ENCODE measurements at places on chromosomes 12 and 14. TPM values are rescaled to one million over a fixed set of nuclear protein-coding genes. Genes with fewer than 3 reads are reported as not detected.

NFATC4 gene
- not detected for total RNA-seq

RILPL2 gene
- 8.9 TPM for total RNA-seq

CCDC197 gene
- total RNA-seq = not detected

USP44 gene
- 0.88 TPM for total RNA-seq

CMTM5 gene
- not detected for total RNA-seq

FGF6 gene
- not detected for total RNA-seq

TAS2R43 gene
- 0.63 TPM for total RNA-seq

- no peak overlapping the region for H3K27ac ChIP-seq
- H3K4me1 ChIP-seq = no peaks in the 10 kb centered on the region
- peak; percentile 48 for DNase-seq
- H3K4me3 ChIP-seq = no peak overlapping the region
- no peaks in the 10 kb centered on the region for H3K27me3 ChIP-seq
These were observed 28.2 kb upstream of the LRP1-AS start for GRCh38 chr12:57175428-57176138.

- H3K27ac ChIP-seq = no peak overlapping the region
- peaks cover 4% of the 10 kb centered on the region for H3K4me1 ChIP-seq
- no peak for DNase-seq
These were observed 292.1 kb downstream of the BTG1 start for GRCh38 chr12:91853350-91854127.

- H3K36me3 ChIP-seq = no peaks in the 10 kb centered on the region
- H3K4me3 ChIP-seq = no peak overlapping the region
- H3K27ac ChIP-seq = no peak overlapping the region
- H3K27me3 ChIP-seq = no peaks in the 10 kb centered on the region
- DNase-seq = no peak
These were observed 381.8 kb downstream of the EGLN3 start for GRCh38 chr14:33568935-33569579.

GRCh38 chr14:59107819-59108218, 80.6 kb upstream of the DAAM1 start:
- no peak overlapping the region for H3K4me3 ChIP-seq
- no peak for DNase-seq
- H3K4me1 ChIP-seq = no peaks in the 10 kb centered on the region
- no peak overlapping the region for H3K27ac ChIP-seq
- peaks cover 11% of the 10 kb centered on the region for H3K27me3 ChIP-seq

DNA sequence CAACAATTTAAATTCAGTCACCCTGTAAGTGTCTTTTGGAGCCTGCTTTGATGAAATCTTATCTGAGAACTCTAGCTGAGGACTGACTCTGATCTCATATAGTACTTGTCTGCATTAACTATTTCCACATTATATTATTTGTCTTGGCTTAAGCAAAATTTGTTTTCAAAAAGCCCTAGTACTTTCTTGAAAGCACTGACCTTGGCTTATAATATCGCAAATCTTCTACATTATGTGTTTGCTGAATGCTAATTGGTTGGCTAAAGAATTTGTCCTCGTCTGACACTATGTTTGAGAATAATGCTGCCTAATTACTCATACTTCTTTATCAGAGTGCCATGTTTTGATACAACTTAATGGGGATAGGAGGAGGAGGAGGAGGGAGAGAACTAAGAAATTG, 46.9 kb upstream of the FLRT2 start:
- no peaks in the 10 kb centered on the region for H3K27me3 ChIP-seq
- DNase-seq = no peak
- H3K4me1 ChIP-seq = no peaks in the 10 kb centered on the region
- no peak overlapping the region for H3K4me3 ChIP-seq
- no peak overlapping the region for H3K27ac ChIP-seq

DNA sequence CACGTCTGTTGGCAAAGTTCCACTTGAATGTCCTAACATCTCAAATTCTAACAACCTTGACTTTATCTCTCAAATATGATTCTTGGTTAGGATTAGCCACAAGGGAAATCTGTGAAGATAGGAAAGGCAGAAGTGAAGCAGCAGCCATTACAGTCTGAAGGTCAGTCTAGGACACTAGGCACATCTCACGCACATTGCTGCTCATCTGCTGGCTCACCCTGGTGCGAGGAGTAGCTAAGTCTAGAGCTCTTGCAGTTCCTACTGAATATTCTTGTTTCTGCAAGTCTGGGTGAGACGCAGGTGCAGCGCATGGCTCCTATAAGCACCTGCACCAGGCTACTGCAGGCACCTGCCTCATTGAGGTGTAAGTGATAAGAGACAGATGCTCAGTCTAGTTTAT, 6.4 kb upstream of the SLC25A3 start:
- H3K27me3 ChIP-seq = peaks cover 2% of the 10 kb centered on the region
- H3K4me3 ChIP-seq = no peak overlapping the region
- no peaks in the 10 kb centered on the region for H3K36me3 ChIP-seq
- H3K4me1 ChIP-seq = peaks cover 1% of the 10 kb centered on the region
- no peak overlapping the region for H3K27ac ChIP-seq
- no peak for DNase-seq

- no peak overlapping the region for H3K4me3 ChIP-seq
- peaks cover 1% of the 10 kb centered on the region for H3K4me1 ChIP-seq
- H3K36me3 ChIP-seq = peaks cover 21% of the 10 kb centered on the region
- DNase-seq = no peak
- no peaks in the 10 kb centered on the region for H3K27me3 ChIP-seq
These were observed 11.7 kb upstream of the RAD51AP1 start for GRCh38 chr12:4526923-4527546.

GRCh38 chr12:6324936-6325750, 14.7 kb downstream of the PLEKHG6 start:
- H3K36me3 ChIP-seq = peaks cover 17% of the 10 kb centered on the region
- H3K27ac ChIP-seq = peak overlapping the region; percentile 42
- DNase-seq = no peak
- peaks cover 36% of the 10 kb centered on the region for H3K4me1 ChIP-seq
- no peaks in the 10 kb centered on the region for H3K27me3 ChIP-seq

GRCh38 chr14:65106316-65106715, 4.0 kb upstream of the MAX start:
- no peak overlapping the region for H3K27ac ChIP-seq
- no peak overlapping the region for H3K4me3 ChIP-seq
- peaks cover 7% of the 10 kb centered on the region for H3K27me3 ChIP-seq
- no peak for DNase-seq
- peaks cover 11% of the 10 kb centered on the region for H3K4me1 ChIP-seq

GRCh38 chr12:27201169-27201568, 42.9 kb upstream of the STK38L start:
- no peak overlapping the region for H3K4me3 ChIP-seq
- no peaks in the 10 kb centered on the region for H3K27me3 ChIP-seq
- H3K27ac ChIP-seq = no peak overlapping the region

DNA sequence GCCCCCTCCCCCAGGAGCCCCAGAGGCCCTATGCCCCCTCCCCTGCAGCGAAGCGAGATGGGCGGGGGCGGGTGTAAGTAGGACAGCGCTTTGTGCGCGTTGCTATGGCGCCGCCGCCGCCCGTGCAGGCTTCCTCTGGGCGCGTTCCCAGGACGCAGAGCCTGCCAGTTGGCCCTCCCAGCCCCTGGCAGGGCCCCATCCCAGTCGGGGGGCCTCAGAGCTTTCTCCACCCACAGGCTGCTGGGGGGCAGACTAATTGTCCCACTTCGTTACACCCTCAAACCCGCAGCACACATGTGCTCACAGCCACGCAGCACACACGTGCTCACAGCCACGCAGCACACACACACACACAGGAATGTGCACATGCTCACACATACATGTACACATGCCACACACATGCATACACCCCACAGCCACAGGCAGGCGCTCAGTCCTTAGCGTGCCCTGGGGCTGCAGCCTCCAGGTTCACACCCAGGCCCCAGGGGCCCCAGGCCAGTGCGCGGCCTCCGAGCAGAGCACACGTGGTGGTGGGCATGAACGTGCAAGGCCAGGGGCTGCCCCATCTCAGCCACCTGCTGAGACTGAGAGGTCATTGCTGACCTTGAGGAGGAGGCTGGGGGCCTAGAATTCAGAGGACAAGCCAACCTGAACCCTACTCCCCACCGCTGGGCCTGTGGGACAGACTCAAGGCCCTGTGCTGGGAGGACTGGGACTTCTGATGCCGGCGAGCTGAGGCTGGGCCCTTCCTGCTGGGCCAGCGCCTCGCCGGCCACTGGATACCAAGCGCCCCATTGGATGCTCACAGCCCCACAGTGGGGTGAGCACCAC, 15.6 kb downstream of the TRMT61A start:
- H3K27me3 ChIP-seq = no peaks in the 10 kb centered on the region
- no peaks in the 10 kb centered on the region for H3K36me3 ChIP-seq
- no peaks in the 10 kb centered on the region for H3K4me1 ChIP-seq
- no peak overlapping the region for H3K27ac ChIP-seq
- no peak for DNase-seq
- H3K4me3 ChIP-seq = no peak overlapping the region

- H3K27ac ChIP-seq = no peak overlapping the region
- H3K4me1 ChIP-seq = peaks cover 29% of the 10 kb centered on the region
- peaks cover 4% of the 10 kb centered on the region for H3K27me3 ChIP-seq
- no peak overlapping the region for H3K4me3 ChIP-seq
- DNase-seq = no peak
These were observed 19.8 kb downstream of the PDE6H start for GRCh38 chr12:14992673-14993072.

- peak overlapping the region; percentile 98 for H3K27ac ChIP-seq
- H3K4me1 ChIP-seq = peaks cover 87% of the 10 kb centered on the region
- DNase-seq = no peak
These were observed 84.5 kb downstream of the BORCS5 start for GRCh38 chr12:12441429-12441807.

- H3K4me3 ChIP-seq = peak overlapping the region; percentile 55
- H3K27ac ChIP-seq = peak overlapping the region; percentile 71
These were observed 94.7 kb upstream of the OR4E1 start for GRCh38 chr14:21768116-21768874.

DNA sequence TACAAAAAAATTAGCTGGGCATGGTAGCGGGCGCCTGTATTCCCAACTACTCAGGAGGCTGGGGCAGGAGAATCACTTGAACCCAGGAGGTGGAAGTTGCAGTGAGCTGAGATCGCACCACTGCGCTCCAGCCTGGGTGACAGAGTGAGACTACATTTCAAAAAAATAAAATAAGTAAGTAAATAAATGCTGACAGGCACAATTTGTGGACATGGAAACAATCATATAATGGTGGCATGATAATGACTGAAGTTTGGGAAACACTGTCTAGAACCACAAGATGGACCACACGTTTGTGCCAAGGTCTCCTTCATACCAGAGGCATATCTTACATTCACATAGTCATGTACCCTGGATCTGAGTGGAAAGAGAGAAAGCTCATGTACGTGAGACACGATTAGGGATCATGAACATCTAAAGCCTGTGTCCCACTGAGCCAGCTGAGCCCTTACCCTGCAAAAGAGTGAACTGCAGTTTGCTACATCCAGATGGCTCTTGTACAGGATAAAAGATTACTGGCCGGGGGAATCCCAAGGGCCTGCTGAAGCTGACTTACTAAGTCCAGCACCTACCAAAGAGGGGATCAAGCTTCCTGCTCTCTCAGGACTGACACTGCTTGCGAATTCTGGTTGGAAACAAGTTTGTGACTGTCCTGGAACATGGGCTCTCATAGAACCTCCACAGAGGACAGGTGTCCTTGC, 62.9 kb downstream of the TRAFD1 start:
- no peak overlapping the region for H3K27ac ChIP-seq
- H3K4me3 ChIP-seq = no peak overlapping the region
- H3K36me3 ChIP-seq = peaks cover 40% of the 10 kb centered on the region
- H3K27me3 ChIP-seq = no peaks in the 10 kb centered on the region
- DNase-seq = no peak
- H3K4me1 ChIP-seq = peaks cover 6% of the 10 kb centered on the region

GRCh38 chr12:54734196-54734950, 86.2 kb upstream of the DCD start:
- peaks cover 24% of the 10 kb centered on the region for H3K36me3 ChIP-seq
- no peak overlapping the region for H3K4me3 ChIP-seq

GRCh38 chr14:65604535-65604934, 192.0 kb downstream of the FUT8 start:
- peaks cover 2% of the 10 kb centered on the region for H3K4me1 ChIP-seq
- H3K4me3 ChIP-seq = no peak overlapping the region
- no peaks in the 10 kb centered on the region for H3K27me3 ChIP-seq
- no peak for DNase-seq

DNA sequence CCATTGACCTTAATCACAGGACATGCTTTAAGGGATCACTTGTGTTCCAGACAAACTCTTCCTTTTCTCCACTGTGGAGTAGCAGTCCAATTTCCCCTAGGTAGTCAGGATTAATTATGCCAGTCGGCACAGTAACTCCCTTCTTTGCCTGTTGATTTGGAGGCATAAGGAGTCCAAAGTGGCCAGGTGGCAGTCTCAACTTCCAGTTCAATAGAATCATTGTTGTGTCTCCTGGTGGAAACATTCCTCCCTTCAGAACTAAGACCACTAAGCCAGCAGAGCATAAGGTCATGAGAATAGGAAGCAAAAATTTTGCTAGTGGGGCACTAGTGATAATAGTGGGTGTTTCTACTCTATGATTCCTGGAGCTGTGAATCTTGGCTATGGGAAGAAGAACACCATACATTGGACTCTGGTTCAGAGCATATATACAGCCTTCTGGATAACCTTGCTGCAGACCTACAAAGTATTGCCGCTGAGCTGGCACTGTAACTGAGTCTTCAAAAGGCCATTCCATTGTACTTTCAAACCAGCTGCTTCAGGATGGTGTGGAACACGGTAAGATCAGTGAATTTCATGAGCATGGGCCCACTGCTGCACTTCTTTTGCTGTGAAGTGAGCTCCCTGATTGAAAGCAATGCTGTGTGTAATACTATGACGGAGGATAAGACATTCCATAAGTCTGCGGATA, 147.3 kb upstream of the MAX start:
- no peak for DNase-seq
- no peak overlapping the region for H3K27ac ChIP-seq
- H3K4me3 ChIP-seq = no peak overlapping the region
- no peaks in the 10 kb centered on the region for H3K36me3 ChIP-seq
- peaks cover 8% of the 10 kb centered on the region for H3K4me1 ChIP-seq
- H3K27me3 ChIP-seq = no peaks in the 10 kb centered on the region

DNA sequence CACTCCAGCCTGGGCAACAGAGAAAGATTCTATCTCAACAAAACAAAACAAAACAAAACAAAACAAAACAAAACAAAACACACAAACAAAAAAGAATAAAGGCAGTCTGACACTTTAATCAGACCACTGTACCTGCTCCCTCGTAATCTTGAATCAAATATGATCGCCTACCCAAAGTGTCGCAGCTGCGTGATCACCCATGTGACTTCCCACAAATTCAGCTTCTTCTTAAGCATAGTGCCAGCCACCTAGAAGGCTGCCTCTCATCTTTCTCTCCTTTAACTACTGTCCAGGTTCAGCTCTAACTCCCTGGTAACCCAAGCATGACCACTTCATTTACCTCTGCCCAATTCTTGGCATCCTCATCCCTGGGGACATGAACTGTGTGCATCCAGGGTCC, 37.4 kb downstream of the FMNL3 start:
- peaks cover 16% of the 10 kb centered on the region for H3K36me3 ChIP-seq
- DNase-seq = no peak
- no peak overlapping the region for H3K4me3 ChIP-seq
- H3K4me1 ChIP-seq = peaks cover 73% of the 10 kb centered on the region

DNA sequence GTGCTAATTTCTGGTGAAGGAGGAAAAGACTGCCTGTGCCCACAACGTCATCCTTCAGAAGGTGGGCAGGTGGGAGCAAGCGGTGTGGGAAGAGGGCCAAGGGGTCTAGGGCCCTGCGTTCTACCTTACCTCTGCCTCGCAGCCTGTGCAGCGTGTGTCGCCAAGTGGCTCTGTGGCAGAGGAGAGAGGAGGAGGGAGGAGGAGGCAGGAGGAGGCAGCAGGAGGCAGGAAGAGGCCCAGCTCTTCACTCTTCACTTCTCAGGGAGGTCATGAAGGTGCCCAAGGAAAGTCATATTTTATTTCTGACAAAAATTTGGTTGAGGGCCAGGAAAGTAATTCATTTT, 177.9 kb downstream of the MYRFL start:
- no peaks in the 10 kb centered on the region for H3K27me3 ChIP-seq
- H3K4me3 ChIP-seq = no peak overlapping the region
- H3K4me1 ChIP-seq = no peaks in the 10 kb centered on the region
- no peaks in the 10 kb centered on the region for H3K36me3 ChIP-seq
- DNase-seq = no peak
